Kidney tubule cell (primary cell): ENCODE measurements at places on chromosomes 13 and 19.

GRCh38 chr19:13069415-13070359 lies 33.0 kb downstream of the LYL1 start:
- no peak for DNase-seq

DNA sequence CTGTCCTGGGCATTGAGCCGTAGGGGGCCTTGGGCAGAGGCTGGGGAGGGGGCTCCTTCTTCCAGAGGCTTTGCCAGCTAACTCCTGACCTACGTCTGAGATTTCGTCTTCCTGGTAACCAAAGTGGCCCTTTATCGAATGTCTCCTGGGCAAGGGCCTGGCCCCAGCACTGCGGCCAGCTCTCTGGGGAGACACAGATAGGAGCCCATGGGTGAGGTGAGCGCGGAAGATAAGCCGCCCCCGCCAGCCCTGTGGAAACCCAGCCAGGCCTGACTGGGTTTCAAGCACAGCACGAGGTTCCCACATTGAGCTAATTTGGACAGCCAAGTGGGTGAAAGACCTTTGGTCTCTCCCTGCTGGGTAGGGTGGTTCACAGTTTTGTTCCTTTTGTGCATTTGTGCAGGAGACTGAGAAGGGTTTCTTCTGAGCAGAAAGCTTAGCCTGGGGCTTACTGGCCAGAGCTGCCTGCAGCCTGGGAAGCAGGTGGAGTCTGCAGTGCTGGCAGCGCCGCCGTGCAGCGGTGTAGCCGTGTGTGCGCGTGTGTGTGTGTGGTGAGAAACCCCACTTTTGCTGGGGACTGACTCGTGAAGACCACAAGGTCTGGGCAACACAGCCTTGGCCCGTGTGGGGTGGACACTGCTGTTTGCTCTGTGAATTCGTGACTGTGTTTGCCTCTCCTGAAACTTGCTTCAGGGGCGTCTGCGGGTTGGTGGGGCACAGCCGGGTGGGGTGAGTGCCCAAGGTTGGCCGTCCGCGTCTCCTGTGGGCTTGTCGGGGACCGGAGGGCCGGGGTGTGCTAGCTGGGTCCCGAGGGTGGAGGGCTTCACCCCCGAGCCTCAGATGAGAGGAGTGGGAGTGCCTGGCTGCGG lies 2.5 kb downstream of the BSG start:
- DNase-seq = peak; percentile 59

- DNase-seq = no peak
Observed at GRCh38 chr13:112209266-112209665, 142.3 kb downstream of the SOX1 start.

GRCh38 chr19:18708452-18709231 lies 25.2 kb downstream of the CRTC1 start:
- no peak for DNase-seq

DNA sequence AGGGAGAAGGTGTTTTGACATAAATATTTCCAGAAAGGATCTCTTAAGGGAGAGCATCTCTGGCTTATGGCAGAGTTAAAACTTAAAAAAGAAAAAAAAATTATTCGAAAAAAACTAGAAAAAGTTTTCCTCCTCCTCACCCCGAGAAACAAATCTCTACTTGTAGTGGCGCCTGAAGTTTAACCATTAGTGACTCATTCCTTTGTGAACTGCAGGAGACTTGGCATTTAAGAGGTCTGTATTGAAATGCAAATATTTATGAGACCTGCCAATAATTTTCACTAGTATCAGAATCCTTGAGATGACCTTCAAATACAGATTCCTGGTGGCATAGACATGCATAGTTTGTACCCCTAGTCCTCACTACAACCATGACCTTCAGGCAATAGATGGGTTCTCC lies 64.9 kb upstream of the MED4 start:
- DNase-seq = peak; percentile 69

DNA sequence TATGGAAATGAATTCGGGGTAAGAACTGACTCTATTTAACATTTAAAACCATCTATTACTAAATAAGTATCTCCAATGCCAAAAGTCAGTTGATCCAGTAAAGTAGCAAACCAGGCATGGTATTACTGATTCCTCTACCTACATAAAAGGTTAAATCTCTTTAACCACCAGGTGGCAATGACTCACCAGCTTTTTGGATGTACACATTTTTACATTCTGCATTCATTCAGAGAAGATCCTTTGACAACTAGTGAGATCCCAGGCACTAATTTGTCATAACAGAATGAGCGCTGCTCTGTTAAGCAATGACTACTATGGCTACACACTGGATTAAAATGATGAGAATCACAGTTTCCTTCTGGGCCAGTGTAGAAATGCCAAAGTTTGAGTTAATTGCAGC lies 329.8 kb upstream of the GPC6 start:
- peak; percentile 36 for DNase-seq

DNA sequence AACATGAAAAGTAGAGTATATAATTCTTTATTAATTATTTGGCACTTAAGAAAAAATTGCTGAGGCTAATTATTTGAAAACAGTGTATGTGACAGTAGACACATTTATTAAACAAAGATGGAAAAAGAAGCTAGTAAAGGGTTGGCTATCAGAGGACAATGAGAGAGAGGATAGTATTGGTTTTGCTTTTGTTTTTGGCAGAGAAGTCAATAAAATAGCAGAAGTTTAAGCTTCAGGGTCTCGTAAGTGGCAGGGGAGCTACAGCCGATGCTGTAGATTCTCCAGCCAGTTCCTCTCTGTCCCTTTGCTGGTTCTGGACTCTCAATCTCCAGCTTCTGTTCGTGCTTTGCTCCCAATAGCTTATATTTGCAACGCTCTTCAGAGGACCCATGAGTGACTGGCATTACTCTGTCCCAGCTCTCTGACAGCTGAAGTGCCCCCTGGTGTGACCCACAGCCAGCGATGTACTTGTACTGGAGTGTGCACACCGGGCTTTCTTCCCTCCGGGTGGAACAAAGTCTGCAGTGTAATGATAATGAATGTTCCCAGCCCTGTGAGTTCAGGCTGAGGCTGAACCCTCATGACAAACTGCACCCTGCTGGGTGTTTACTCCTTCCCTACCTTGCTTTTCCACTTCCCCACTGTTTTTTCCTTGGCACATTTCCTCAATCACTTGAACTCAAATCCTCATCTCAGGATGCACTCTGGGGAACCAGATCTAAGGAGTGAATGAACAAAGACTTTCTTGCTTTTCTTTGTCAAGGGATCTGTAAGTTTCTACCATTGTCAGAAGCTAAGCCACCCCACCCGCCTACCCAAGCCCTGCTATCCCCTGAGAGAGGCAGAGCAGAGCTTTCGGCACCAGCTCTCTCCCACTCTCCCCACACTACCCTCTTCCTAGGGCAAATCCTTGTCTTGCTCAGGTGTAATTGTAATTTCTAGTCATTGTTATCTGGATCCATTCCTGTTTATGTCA lies 254.8 kb downstream of the LHFPL6 start:
- no peak for DNase-seq

DNA sequence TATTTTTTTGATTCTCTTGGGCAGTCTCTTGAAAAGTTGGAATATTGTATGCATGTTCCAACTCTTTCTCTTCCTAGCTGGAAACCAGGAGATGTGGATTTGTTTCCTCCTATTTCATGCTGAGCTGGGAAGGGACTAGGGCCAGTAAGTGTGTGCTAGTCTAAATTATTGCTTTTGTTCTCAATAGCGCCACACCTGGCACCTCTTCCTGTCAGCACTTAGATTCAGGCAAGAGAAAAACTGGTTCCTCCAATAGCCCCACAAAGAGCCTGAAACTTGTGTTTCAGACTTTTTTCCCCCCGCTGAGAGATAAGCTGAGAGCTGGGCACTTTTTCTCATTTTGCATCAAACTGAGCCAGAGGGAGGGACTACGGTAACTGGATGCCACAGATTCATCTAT lies 353.4 kb downstream of the OLFM4 start:
- DNase-seq = no peak

DNA sequence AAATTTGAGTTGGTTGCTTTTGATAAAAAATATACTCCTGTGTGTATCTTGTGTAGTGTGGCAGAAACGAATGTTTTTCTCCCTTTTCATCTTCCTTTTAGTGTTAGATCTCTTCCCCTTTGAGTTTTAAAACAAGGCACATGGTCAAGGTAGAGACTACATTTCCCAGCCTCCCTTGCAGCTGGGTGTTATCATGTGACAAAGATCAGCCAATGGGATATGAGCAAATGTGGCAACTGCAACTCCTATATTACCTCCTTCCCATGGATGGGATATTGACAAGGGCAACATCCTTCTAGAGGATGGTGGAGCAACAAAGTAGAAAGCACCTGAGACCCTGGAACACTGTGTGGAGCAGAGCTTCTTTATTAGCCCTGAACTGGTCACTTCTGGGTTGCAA lies 42.4 kb downstream of the ADGRE3 start:
- no peak for DNase-seq

- DNase-seq = no peak
Observed at GRCh38 chr13:111865826-111866225, 201.1 kb upstream of the SOX1 start.

DNA sequence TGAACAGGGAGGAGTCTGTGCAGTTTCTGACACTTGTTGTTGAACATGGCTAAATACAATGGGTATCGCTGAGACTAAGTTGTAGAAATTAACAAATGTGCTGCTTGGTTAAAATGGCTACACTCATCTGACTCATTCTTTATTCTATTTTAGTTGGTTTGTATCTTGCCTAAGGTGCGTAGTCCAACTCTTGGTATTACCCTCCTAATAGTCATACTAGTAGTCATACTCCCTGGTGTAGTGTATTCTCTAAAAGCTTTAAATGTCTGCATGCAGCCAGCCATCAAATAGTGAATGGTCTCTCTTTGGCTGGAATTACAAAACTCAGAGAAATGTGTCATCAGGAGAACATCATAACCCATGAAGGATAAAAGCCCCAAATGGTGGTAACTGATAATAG lies 16.1 kb downstream of the CEACAM6 start:
- DNase-seq = no peak

- peak; percentile 34 for DNase-seq
Observed at GRCh38 chr13:48334534-48335127, 31.1 kb downstream of the RB1 start.

DNA sequence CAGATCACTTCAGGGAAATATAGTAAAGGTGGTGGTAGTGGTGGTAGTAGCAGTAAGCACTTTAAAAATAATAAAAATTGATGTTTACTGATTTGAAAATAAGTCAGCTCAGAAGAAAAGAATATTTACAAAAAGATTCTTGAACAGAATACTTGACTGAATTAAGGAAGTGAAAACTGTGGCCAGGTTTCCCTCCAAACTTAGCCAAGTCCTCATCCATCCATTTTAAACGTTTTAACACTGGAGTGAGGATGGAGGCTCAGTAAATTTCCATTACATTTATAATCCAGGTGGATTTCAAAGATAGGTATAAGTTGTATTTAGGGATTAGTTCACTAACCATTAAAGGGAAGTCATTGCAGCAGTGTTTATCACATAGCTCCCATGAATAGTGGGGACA lies 221.5 kb downstream of the RGCC start:
- no peak for DNase-seq

- no peak for DNase-seq
Observed at GRCh38 chr19:55801416-55801815, 30.4 kb downstream of the NLRP11 start.

- no peak for DNase-seq
Observed at GRCh38 chr19:39351537-39352064, 9.4 kb downstream of the SAMD4B start.

DNA sequence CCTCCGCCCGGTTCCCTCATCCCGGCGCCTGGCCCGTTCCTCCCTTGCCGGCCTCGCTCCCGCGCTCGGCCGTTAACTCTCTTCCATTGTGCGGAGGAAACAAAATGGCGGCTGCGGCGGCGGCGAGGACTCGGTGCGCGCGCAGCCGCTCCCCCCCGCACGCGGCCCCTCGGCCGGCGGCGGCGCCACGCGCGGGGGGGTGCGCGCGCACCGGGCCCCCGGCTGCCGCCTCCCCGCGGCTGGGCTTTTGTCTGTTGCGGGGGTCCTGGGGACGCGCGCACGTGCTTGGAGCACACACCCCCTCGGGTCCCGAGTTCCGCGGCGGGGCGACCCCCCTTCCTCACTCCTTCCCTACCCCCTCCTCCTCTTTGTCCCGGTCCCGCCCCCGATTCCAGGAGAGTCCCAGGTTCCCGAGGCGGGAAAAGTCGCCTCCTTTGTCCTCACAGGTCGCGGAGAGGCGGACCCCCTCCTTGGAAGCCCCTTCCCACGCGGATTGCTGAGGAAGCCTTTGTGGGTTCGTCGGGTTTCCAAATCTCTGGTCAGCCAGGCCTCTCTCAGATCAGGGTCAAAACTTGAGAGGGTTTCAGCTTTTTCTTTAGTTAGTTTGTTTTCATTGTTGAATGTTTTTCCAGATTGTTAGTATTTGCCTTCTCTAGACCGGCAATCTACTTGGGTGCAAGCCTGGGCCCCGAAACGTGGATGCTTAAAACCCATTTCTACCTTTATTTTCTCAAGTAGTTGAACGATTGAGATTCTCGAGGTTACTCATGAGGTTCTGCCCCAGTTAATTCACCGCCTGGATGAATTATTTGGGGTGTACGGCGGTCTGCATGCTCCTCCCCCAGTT lies 687 bp downstream of the ILF3 start:
- DNase-seq = peak; percentile 57

GRCh38 chr19:28508666-28509065 lies 704.3 kb downstream of the UQCRFS1 start:
- DNase-seq = no peak

DNA sequence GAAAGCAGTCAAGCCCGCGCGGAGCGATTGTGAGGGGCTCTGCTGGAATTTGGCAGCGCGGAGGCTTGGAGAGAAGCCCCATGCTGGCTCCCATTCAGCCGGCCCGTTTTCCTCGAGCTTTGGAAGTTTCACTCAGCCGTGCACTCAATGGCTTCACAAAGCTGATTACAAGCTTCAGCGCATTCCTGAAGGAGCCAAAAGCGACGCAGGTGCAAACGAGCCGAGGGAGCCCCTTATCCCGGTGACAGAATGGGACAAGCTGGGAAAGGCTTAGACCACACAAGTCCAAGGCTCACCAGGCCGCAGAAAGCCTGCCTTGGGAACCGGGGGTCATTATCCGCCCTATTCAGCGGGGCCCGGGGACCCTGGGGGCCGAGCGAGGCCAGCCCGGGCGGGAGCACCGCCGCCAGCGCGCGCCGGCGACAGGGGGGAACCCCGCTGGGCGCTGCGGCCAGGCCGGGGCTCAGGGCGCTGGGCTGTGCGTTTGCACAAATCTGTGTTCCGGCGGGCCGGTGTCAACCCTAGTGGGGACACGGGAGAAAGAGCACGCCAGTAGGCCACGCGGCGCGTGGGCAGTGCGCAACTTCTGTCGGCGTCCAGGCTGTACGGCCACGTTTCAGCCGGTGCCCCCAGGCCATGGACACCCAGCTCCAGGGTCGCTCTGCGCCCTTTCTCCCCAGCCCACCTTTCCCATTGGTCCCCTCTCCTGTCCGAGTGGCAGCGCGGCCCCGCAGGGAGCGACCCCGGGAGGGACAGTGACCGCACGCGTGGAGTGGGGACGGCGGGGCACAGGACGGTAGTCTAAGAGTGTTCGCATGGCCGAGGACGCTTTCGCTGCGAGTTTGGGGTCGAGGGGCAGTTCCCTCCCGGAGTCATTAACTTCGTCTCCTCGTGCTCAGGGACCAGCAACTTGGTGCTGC lies 37.3 kb downstream of the SOX1 start:
- DNase-seq = no peak

DNA sequence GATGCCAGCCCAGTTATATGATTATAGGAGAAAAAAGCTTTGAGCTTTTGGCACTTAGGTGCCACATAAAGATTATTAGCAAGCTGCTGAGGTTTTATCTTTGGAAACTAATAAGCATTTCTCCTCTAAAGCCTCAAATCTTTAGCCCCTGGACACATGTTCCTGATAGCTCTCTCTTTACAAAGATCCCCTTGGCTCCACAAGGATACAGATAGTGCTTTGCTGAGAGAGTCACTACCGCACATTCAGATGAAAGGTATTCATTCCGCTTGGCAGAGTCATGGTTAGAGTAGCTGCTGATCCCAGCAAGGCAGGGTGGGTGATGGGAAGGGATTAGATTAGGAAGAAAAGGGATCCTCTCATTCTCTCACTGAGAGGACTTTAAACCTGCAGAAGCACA lies 28.2 kb upstream of the PSG7 start:
- DNase-seq = peak; percentile 57
